ENCODE measurements at places on chromosomes 5 and 9.

DNA sequence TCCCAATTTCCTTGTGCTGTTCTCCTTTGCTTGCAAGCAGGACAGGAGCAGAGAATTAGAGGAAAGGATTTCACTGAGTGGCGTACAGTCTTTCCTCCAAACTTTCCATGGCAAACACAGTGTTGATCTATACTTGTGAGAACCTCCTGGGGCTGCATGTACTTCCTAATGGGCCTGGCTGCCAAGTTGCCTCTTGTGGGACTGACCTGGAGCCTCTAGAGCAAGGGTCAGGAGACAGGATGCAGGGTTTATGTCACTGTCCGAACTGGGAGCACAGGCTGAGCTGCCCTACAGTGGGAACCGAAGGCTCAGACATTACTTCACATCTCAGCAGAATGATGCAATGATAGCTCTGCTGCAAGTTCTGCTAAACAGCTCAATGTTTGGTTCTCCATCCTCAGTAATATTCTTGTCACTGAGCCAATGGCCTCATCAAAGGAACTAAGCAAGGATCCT lies 102.3 kb downstream of the ENC1 start:
- DNase-seq: no peak

DNA sequence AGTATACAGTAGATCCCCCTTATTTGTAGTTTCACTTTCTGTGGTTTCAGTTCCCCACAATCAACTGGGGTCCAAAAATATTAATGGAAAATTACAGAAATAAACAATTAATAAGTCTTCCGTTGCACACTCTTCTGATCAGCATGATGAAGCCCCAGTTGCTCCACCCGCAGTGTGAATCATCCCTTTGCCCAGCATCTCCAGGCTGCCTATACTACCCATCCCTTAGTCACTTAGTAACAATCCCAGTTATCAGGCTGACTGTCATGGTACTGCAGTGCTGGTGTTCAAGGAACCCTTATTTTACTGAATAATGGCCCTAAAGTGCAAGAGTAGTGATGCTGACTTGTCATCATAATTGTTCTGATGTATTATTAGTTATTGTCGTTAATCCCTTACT lies 28.9 kb downstream of the SHC3 start:
- DNase-seq: no peak

GRCh38 chr5:3392306-3392939 lies 203.2 kb upstream of the IRX1 start:
- DNase-seq: peak; percentile 22

- DNase-seq: no peak
These were observed 413.4 kb upstream of the SLC30A5 start for GRCh38 chr5:68680366-68680765.

- no peak for DNase-seq
These were observed 100.2 kb upstream of the GNA14 start for GRCh38 chr9:77748214-77748772.

DNA sequence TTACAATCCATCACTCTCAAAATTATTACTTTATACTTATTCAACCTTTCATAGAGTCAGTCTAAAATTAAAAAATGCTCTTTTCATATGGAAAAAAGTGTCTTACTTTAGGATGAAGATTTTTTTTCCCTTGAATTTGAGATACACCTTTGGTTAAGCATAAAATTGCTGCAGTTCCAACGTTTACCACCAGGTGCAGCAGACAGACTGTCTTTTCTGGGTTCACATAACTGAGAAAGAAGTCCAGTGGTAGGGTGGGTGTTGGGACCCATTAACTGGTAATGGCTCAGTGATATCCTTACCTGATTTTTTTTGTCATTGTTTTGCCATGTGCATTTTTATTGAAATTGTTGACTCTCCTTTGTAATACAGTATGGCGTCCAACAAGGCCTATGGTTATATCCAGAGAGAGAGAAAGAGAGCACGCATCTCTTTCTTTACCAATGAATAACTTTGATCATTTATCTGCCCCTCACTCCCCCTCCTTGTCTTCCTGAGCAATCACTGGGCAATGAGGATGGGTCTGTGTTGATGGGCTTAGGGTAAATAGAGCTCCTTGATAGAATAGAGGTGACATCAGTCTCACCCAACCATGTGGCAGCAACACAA lies 98.4 kb downstream of the FBXL7 start:
- DNase-seq: peak; percentile 22

GRCh38 chr9:116891424-116891823 lies 204.3 kb downstream of the TRIM32 start:
- no peak for DNase-seq

DNA sequence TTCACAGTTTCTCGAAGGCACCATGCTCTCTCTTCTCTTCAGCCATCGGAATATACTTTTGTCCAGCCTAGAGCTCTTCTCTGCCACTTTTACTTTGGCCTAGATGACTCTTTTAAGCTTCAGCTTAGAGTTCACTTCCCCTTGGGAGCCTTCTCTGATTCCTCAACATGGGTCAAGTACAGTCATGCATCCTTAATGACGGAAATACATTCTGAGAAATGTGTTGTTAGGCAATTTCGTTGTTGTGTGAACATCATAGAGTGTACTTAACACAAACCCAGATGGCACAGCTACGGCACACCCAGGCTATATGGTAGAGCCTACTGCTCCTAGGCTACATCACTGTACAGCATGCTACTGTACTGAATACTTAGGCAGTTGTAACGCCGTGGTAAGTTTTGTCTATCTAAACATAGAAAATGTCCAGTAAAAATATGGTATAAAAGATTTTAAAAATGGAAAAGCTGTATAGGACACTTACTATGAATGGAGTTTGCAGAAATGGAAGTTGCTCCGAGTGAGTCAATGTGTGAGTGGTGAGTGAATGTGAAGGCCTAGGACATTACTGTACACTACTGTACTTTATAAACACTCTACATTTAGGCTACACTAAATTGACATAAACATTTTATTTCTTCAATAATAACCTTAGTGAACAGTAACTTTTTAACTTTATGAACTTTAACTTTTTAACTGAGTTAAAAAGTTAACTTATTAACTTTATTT lies 15.1 kb upstream of the TNFSF15 start:
- DNase-seq: no peak

- DNase-seq: peak; percentile 27
These were observed 7.2 kb upstream of the PIP5K1B start for GRCh38 chr9:68697851-68698250.

- no peak for DNase-seq
These were observed 106.7 kb upstream of the OSMR start for GRCh38 chr5:38739011-38739704.

- DNase-seq: peak; percentile 87
These were observed 58.0 kb upstream of the RPL26L1 start for GRCh38 chr5:172901012-172901780.

DNA sequence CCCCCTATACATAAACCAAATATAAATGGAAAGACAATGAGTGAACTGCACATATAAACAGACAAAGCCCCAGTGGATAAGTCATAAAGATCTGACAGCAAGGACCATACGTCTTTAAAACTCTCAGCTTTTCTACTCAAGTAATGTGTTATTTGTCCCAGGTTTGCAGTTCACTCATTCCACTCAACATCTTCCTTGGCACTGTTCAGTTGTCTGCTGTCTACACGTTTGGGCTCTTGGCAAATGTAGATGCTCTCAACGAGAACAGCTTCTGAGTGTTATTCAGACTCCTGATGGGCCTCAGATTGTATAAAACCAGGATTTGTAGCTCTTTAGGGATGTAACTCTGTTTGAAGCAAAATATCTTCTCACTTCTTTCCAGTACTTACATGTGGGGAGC lies 198.2 kb upstream of the SEMA6A start:
- DNase-seq: no peak

DNA sequence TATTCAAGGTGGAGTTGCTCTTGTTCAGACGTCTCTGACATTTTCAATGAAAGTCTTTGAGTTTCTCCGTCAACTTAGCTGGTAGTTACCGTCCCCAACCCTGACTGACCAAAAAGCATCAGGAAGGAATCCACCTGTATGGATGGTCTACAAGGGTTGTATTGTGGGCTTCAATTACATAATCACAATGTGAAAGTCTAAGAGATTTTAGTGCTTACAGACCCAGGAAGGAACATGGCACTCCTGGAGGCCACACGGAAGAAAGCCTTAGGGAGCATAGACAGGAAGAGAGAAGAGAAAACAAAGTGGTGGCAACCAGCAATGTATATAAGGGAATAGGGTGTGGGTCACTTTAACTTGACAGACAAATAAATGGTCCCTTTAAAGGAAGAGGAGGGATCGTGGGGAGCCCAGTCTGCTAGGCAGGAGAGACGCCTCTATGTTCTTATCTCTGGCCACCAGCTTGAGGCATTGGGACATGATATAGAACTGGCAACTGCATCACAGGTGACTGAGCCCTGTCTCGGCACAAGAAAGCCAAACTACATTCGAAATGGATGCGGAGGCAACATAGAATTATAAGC lies 80.4 kb downstream of the ALDH7A1 start:
- peak; percentile 86 for DNase-seq

DNA sequence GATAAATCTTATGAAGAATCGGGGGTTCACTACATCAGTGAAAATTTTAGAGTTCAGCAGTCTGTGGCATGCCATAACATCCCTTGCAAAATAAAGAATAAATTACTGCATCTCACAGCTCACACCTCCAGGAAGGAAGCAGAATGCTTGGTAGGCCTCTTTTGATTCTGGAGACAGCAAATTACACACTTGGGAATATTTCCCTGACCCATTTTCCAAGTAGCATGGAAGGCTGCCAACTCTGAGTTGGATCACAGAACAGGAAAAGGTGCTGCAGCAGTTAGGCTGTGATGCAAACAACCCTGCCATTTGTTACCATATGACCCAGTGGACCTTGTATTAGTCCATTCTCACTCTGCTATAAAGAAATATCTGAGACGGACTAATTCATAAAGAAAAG lies 293.5 kb downstream of the ASTN2 start:
- no peak for DNase-seq

DNA sequence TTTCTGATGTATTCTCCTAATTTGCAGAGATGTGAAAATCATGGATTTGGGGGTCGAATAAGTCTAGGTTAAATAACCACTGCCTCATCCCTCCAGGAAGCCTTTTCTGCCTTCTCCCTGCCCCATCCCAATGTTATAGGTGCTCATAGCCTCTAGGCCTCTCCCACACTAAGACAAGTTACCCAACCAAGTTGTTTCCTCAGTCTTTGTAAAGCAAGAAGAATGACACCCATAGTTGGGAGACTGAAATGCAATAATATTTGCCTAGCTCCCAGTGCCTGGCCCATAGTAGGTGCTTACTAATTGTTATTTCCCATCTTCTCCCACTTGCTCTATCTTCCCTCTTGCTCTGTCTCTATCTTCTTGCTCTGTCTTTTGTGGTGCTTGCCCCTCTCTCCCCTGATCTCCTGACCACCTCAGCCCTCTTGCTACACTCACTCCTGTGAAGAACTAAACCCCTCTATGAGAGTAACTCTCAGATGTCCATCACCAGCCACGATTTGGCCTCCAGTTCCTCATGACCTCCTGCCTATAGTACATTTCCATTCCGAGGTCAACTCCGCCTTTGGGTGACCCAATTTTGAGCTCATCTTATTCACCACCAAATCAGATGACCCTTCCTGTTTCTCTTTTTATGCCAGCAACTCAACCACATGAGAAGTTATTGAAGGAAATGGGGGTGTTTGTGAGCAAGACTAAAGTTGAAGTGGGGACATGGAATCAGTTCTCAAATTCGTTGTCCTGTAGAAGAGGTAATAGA lies 7.0 kb downstream of the AFAP1L1 start:
- DNase-seq: no peak

- no peak for DNase-seq
These were observed 1719.1 kb downstream of the MAT2B start for GRCh38 chr5:165224366-165225045.

DNA sequence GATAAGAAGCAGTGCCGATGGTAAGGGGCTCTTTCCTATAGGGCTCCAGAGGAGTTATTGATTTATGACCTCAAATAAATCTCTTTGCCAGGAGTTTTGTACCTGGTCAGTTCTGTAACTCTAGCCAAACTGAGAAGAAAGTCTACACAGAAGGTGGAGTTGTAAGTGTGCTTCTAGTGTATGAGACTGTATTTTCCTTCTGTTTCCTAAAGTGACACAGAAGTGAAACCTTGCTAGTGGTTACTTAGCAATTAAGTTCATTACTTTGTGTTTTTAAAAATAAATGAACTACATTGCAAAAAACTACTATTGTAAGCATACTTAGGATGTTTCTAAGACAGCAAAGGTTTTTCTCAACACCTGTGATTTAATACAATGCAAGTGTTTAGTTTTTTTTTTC lies 48.7 kb upstream of the ACTBL2 start:
- no peak for DNase-seq

- no peak for DNase-seq
These were observed 376.6 kb downstream of the SPOCK1 start for GRCh38 chr5:137122558-137122957.

DNA sequence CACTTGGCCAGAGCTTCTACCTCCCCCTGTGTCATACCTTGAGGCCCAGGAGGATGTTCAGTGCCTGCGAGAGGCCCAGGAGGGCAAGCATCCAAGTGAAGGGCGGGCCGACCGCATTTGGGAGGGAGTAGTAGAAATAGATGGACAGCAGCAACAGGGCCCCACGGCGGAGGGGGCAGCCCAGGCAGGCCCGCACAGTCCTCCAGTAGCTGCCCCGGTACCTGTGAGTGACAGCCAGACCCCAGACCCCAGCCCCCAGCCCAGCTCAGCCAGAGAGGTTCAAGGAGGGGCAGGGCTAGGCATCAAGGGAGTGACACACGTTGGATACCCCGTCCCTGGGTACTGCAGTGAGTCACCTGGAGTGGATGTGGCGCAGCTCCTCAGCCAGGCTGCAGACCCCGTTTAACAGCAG lies 1.4 kb downstream of the STING1 start:
- DNase-seq: peak; percentile 52

DNA sequence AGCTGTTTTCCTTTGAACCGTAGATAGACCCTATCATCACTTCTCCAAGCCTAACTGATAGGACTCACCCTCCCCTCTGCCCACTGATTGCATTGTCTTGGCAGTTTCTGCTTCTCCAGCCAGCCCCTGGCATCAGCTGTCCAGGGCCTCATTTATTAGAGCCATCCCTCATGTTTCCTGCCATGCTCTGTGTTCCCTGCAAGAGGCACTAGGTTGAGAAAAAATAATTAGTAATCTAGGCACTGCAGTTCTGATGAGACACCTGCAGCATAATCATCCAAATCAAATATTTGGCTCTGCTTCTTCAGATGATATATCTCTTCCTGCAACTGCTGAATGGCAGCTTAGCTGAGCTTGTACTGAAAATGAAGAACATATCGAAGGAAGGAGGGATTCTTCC lies 303.0 kb upstream of the TLE4 start:
- DNase-seq: no peak

DNA sequence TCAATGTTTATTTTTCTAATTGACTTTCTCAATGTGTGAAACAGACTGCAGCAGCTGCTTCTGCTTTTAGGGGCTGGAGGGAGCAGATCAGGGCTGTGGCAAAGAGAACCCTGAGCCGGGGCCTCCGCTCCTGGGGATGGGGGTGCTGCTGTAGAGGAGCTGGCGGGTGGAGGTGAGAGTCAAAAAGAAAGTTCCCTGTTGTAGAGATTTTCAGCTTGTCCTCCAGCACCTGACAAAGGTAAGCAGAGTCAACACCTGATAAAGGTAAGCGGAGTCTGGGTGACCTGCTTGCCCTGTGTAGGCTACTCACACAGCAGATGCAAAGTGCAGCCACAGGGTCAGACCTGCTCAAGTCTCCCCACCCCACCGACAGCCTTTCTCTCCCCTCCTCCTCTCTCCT lies 252.4 kb upstream of the IRX1 start:
- no peak for DNase-seq

- DNase-seq: no peak
These were observed 274.2 kb upstream of the CCNH start for GRCh38 chr5:87686975-87687374.

All from K562 (cell line).